ENCODE measurements at places on chromosomes 5 and 9. TPM values are rescaled to one million over a fixed set of nuclear protein-coding genes. Genes with fewer than 3 reads are reported as not detected.
A peak's percentile ranks its signal among the peaks of the same experiment; 100 is the strongest.

- DNase-seq = peak; percentile 54
These were observed 22.1 kb upstream of the PLPP6 start for GRCh38 chr9:4640027-4640426.

Gene PRELID2
- total RNA-seq = 23.2 TPM

Gene SGCD
- total RNA-seq = 0.64 TPM

Gene ZNF366
- 1.9 TPM for total RNA-seq
